Stimulated activated CD8-positive, alpha-beta memory T cell treated with anti-CD3 and anti-CD28 coated beads, Interleukin-4, amount 100 ng/mL, for 4 hours (primary cell): ENCODE measurements at places on chromosomes 7 and 10.

- no peak for DNase-seq
Observed at GRCh38 chr10:26858707-26859034, 2.1 kb downstream of the ABI1 start.

DNA sequence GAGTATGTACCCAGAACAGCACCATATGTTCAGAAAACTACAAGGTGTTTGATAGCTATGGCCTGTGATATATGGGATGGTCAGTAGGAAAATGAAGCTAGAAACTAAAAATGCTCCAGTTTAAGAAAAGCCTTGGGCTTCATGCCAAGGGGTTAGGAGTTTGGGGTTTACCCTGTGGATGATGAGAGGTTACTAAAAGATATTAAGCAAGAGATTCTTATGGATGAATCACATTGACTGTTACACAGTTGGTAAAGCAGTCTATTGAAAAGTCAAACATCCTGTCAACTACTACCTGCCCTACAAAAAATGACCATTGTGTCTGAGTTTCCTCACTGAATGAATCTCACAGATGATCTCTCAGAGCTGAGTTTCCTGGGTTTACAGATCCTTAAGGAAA lies 166.2 kb upstream of the INHBA start:
- no peak for DNase-seq

DNA sequence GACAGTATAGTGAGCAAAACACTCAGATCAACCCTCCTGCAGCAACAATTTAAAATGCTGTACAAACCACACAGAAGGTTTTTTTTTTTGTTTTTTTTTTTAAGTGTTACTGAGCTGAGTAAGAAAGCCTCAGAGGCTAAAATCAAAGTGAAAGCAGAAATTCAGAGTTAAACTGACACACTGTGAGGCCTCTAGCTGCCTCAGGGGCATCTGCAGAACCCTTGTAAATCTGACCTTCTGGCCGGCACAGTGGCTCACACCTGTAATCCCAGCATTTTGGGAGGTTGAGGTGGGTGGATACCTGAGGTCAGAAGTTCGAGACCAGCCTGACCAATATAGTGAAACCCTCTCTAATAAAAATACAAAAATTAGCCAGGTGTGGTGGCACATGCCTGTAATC lies 7.4 kb upstream of the GNA12 start:
- DNase-seq: no peak

GRCh38 chr7:106203473-106203872 lies 81.3 kb downstream of the NAMPT start:
- DNase-seq: no peak

DNA sequence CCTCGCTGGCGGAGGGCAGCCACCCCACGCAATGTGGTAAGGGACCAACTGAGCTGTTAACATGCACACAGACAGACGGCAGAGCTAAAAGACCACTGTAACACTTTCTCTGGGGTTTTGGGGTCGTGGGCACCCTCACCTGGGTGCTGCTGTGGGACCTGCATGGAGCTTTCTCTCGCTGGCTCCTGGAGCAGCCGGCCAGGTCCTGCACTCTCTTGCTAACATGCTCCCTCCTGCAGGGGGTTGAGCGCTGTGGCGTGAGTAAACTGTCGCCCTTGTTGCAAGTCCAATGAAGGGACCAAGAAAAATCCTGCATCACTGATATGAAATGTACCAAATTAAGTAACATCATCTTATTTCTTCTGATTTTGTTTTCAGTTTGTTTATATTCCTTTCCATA lies 92.0 kb downstream of the ADK start:
- DNase-seq: no peak

DNA sequence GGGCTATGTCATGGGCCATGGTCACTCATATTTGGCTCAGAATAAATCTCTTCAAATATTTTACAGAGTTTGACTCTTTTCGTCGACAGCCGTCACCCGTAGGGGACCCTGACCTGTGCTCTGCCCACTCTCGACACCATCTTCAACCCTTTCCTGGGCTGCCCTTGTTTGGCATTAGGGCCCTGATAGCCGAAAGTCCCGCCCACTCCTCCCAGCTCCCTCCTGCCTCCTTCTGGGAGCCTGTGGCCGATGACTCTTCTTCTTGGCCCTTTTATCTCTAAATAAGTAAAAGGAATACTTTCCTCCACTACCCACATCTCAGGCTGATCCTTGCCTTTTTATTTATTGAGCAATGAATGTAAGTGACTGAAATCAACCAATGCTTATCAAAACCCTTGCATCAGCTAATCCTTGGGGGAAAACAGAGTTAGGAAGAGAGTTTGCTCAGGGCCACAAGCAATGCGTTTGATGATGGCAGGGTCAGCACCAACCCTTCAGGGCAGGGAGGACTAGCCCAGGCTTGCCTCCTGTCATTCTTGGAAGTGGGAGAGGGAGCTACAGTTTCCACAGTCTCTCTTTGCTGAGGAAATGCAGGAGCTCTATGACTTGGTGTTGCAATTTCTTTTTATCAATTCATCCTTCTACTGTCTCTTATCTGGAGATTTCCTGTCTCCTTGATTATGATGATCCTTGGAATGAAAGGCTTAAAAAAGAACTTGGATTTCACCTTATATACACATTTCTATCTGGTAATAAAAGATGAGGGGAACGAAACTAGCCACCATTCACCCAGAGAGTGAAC lies 218.2 kb upstream of the PODXL start:
- no peak for DNase-seq

DNA sequence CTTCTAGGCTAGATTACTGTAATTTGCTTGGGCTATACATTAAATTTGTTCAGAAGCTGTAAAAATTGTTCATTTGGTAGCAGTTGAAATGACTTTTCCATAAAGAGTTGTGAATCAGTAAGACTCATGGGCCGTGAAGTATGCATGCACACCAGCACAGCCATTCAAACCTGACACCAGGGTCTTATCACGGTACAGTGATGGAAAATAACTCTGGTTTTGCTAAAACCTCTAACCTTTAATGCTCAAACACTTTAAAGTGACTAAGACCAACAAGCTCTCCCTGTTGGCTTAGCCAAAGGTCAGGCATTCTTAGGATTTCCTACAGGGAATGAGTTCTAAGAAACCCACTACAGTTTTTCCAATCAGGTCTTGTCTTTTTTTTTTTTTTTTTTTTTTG lies 11.5 kb downstream of the ARL3 start:
- DNase-seq: no peak

- DNase-seq: no peak
Observed at GRCh38 chr10:24303522-24304310, 94.8 kb downstream of the KIAA1217 start.

DNA sequence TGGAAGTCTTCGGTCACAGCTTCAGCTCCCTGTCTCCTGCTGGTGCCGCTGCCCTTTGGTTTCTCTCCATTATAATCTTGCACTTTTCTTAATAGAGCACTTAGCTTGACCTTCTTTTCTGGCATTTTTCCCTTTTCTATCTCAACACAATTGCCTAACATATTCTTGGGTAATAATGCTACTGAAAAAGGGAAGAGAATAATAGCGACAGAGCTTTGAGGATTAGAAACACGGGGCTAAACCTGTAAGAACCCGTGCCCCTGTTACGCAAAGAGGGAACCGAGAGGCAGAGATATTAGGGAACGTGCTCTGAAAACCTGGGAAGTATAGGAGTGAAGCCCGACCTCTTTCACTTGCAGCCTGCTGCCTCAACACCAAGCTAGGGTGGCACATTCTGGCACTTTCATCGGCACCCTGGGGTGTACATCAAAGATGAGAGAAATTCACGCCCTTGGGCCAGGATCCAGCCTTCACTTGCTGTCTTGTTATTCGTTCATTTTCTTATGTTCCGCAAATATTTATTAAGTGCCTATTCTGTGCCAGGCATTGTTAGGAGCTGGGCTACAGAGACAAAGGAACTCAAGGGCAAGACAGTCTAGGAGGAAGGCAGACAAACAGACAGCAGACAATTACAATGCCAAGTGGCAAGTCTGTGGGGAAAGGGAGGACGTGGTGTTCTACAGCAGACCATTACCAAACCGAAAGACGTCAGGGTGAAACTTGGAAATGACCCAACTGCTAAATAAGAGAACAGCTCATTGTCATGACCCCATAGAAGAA lies 33.0 kb upstream of the GALNTL5 start:
- DNase-seq: no peak
